Neuronal stem cell (in vitro differentiated cells): ENCODE measurements at places on chromosomes 1 and 21.

GRCh38 chr1:99534638-99534930 is 111.3 kb upstream of the PALMD start:
- DNase-seq = no peak

- DNase-seq = no peak
These were observed 383.8 kb downstream of the LMO4 start for GRCh38 chr1:87712261-87713010.

DNA sequence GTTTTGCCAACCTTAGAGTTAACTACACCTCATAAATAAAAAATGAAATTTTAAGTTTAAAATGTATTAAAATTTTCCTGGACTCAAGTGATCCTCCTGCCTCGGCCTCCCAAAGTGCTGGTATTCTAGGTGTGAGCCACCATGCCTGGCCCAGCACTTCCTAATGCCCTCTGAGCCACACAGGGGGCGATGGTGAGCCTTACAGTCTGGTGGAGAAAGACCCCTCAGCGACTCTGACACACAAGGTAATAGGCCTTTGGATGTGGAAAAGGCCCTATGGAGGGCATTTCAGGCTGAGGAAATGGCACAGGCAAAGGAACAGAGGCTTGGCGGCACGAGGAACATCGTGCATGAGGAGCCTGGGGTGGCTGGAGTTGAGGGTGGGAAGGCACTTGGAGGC is 6.7 kb downstream of the CITED4 start:
- DNase-seq = no peak

GRCh38 chr1:167631936-167632614 is 2.0 kb downstream of the RCSD1 start:
- DNase-seq = no peak

GRCh38 chr21:44872649-44873355 is 688 bp downstream of the PTTG1IP start:
- peak; percentile 38 for DNase-seq

DNA sequence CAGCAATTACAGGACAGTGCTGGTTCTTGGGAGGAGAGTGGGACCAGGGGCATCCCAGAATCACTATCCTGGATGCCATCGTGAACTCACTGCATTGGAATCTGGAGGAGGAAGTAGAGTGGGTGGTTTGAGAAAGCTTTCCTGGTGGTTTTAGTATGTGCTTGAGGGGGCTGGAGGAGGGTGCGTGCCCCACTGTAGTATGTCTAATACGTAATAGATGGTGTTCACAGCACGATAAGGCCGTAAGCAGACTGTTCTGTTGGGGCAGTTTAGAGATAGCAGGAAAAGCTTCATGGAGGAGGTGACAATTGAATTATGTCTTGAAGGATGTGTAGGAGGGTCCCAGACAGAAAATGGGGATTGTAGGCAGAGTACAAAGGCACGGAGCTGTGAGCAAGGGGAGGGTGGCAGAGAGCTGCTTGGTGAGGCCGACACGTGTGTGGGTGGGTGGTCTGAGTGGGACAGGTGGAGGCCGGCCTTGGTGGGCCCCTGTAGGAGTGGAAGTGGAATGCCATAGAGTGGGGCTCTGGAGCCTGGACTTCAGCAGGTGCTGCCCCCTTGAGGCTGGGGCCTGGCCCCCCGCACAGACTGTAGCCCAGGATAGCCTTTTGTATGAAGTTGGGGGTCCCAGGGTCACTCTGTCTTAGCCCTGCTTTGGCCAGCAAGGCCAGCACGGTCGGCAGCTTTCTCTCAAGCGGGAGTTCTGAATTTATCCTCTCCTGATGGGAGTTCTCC is 37.0 kb downstream of the IL6R start:
- DNase-seq = no peak

GRCh38 chr1:220950576-220950975 is 71.3 kb downstream of the HLX start:
- no peak for DNase-seq

DNA sequence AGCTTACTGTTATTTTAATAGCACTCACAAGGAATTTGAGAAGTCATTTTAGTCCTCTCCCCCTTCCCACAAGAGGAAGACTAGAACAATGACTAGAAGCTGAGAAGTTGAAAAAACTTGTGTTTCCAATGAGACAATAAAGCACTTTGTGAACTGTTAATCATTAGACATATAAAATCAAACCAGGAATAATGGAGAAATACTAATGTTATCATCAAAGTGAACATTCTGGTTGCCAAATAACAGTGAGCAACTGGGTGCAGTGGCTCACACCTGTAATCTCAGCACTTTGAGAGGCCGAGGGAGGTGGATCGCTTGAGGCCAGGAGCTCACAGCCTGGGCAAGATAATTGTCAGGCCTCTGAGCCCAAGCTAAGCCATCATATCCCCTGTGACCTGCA is 54.0 kb upstream of the RASAL2 start:
- DNase-seq = no peak

GRCh38 chr1:15616373-15617172 is 685 bp upstream of the DDI2 start:
- DNase-seq = peak; percentile 37

DNA sequence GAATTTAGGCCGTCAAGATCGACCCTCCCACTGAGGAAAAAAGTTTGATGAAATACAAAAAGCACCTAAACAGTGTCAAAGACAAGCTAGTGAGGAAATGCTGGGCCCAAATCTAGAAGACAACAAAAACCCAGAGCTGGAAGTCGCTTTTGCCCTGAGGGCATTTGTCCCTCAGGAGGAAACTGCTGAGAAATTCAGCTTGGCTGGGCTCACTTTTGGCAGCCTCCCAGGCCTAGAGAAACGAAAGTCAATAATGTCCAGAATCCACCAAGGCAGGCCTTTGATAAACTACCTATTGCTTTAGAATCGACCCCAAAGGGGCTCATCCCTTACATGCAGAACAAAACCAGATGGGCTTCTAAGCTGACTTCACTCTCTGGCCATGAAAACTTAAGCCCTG is 38.9 kb downstream of the SYT2 start:
- DNase-seq = no peak

GRCh38 chr1:39326836-39327235 is 122.3 kb downstream of the MACF1 start:
- no peak for DNase-seq

- no peak for DNase-seq
These were observed 43.8 kb downstream of the SLC37A1 start for GRCh38 chr21:42557420-42557819.

- DNase-seq = no peak
These were observed 1.4 kb downstream of the PINK1 start for GRCh38 chr1:20634594-20635084.

GRCh38 chr1:224580006-224580405 is 36.1 kb upstream of the CNIH3 start:
- DNase-seq = no peak

GRCh38 chr1:54312796-54313316 is 93.3 kb downstream of the SSBP3 start:
- DNase-seq = no peak

- no peak for DNase-seq
These were observed 107.8 kb downstream of the SIK1 start for GRCh38 chr21:43318841-43319781.

GRCh38 chr1:9186082-9186859 is 48.3 kb upstream of the H6PD start:
- DNase-seq = no peak

GRCh38 chr1:230935852-230936251 is 42.8 kb downstream of the TTC13 start:
- DNase-seq = no peak

DNA sequence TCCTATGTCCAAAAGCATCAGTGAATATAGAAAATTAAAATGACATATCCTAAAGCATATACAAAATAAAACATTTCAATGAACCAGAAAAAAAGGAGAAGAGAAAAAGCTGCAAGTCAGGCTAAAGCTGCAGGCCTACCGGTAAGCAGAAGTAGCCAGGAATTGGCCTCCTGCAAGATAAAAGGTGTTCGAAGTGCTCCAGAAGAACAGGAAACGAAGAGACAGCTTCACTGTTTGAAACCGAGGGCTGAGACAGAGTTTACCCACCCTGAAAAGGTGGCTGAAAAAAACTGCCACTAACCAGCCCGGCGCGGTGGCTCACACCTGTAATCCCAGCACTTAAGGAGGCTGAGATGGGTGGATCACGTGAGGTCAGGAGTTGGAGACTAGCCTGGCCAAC is 37.4 kb downstream of the NSL1 start:
- no peak for DNase-seq

DNA sequence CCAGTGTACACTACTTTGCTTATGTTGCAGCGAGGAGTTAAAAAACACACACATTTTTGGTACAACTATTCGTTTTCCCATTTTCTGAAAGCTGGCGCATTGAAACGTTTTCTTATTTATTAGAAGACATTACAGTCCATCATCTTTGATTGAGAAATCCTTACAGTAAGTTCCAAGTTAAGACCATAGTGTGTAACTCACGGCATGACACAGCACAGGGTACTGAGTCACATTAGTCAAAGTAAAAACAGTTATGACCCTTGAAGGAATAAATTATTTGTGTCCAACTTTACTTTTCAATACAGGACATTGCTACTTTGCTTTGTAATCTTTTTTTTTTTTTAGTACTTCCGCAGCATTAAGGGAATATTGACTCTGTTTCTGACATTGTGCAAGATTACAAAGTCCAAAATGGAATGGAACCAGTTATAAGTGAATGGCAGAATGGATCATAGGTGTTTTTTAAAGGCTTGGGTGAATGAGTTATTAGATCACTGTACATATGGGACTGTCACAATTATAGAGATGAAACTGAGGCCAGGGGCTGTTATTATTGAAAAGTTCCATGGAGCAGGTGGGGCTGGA is 11.7 kb downstream of the PTGFRN start:
- DNase-seq = no peak

DNA sequence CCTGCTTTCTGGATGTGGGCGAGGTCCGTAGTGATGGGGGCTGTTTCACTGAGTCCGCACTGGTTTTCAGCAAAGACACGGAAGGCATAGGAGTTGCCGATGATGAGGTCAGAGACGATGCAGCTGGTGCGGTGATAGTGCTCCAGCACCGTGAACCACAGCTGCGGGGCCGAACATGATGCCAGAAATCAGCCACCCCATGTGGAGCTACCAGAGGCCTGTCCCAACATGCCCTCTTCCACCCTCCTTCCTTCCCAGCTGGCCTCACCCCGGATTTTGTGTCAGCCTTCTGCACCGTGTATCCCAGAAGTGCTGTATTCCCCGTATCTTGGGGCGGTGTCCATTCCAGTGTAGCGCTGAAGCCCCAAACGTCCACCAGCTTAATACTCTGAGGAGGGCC is 10.0 kb downstream of the MYBPHL start:
- no peak for DNase-seq

DNA sequence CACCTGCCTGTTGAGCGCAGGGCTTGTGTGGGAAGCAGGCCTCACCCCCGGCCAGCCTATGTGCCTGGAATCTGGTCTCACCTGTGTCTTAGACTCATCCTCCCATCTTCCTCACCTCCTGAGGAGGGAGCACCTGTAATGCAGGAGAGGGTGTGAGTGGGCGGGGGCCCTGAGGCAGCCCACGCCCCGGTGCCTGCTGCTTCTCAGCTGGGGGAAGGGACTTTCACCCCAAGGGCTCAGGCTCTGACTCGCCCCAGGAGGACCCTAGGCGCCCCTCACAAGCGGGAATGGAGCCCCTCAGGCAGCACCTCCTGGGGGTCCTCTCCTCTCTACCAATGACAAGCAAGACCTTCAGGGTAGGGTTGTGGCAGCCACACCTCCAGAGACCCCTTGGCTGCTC is 6.7 kb upstream of the ZNF670 start:
- no peak for DNase-seq

DNA sequence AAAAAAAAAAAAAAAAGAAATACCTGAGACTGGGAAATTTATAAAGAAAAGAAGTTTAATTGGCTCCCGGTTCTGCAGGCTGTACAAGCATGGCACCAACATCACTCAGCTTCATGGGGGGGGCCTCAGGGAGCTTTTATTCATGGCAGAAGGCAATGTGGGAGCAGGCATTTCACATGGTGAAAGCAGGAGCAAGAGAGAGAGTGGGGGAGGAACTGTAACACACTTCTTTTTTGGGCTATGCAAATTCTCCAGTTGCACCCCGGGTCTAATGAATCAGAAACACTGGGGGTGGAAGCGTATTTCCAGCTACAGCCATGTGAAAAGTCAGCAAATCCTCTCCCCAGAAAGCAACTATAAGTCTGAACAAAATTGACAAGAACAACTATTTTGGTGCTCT is 11.8 kb upstream of the SOD1 start:
- DNase-seq = no peak

DNA sequence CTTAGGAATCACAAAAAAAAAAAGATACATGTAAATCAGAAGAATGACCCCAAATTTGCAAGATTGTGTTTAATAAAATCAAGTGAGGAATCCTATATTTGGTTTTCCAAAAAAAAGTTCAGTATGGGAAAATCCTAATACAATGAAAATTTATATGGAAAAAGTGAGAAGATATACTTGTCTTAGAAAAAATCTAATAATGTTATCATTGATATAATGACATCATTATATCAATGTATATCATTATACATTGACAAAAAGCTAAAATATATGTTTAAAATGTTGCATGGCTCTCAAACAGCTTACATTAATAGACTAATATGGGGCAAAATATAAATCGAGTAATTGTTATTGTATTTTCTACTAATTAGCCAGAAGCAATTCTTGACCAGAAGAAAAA is 37.0 kb downstream of the DPYD start:
- DNase-seq = no peak

GRCh38 chr1:236108027-236108648 is 34.2 kb upstream of the GPR137B start:
- no peak for DNase-seq

DNA sequence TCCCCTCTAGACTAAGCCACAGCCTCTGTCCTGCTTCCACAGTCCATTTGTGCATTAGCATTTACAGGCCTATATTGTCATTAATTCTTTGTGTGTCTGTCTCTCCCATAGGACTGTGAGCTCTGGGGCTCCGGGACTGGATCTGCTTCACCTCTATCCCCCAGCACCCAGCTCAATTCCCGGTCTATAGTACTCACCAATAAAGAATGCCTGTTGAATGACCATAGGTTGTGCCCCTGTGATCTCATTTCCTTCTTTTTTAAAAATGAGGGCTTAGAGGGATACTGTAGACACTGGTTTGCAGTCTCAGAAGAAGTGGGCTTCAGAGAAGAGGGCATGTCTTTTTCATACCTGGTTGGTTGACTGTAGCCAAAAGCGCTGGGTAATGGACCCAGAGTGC is 8.8 kb upstream of the POU3F1 start:
- DNase-seq = no peak

DNA sequence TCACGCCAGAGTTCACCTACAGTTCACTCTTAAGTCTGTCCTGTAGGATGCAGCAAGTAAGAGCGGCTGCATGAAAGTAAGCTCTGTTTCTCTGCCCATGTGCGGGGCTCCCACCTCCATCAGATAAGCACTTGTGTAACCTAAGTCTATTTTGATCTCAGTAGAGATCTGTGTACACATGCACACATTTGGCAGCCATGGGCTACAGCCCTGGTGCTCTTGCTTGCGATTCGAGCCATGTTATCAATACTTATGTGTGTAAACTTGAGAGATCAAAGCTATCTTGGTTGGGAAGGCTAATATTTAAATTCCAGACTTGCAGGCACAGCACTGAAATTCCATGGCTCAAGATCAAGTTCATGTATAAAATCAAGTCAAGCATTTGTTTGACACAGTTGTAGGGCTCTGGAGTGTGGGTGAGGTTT is 244.7 kb upstream of the FGGY start:
- DNase-seq = no peak
